Activated CD4-positive, alpha-beta T cell treated with anti-CD3 and anti-CD28 coated beads for 36 hours (primary cell): ENCODE measurements at places on chromosomes 2 and 18. TPM values are rescaled to one million over a fixed set of nuclear protein-coding genes. Genes with fewer than 3 reads are reported as not detected.

SCYGR4 gene
- not detected for total RNA-seq

MRPS5 gene
- total RNA-seq = 90.7 TPM

RAB6C gene
- total RNA-seq = not detected

SMC6 gene
- 25.4 TPM for total RNA-seq

HNMT gene
- total RNA-seq = not detected

PIGN gene
- total RNA-seq = 29.4 TPM

- no peak overlapping the region for H3K4me3 ChIP-seq
- no peaks in the 10 kb centered on the region for H3K36me3 ChIP-seq
- no peak for DNase-seq
- no peaks in the 10 kb centered on the region for H3K27me3 ChIP-seq
These were observed 43.1 kb downstream of the CPO start for GRCh38 chr2:206982360-206982955.

- peaks cover 57% of the 10 kb centered on the region for H3K36me3 ChIP-seq
- H3K27ac ChIP-seq = peak overlapping the region; percentile 3
- no peaks in the 10 kb centered on the region for H3K27me3 ChIP-seq
- no peak for DNase-seq
These were observed 49.5 kb upstream of the CD226 start for GRCh38 chr18:69996951-69997798.

GRCh38 chr2:217261452-217261851 is 401.6 kb upstream of the TNP1 start:
- no peaks in the 10 kb centered on the region for H3K4me1 ChIP-seq
- H3K27ac ChIP-seq = no peak overlapping the region
- peaks cover 6% of the 10 kb centered on the region for H3K27me3 ChIP-seq
- H3K4me3 ChIP-seq = no peak overlapping the region

DNA sequence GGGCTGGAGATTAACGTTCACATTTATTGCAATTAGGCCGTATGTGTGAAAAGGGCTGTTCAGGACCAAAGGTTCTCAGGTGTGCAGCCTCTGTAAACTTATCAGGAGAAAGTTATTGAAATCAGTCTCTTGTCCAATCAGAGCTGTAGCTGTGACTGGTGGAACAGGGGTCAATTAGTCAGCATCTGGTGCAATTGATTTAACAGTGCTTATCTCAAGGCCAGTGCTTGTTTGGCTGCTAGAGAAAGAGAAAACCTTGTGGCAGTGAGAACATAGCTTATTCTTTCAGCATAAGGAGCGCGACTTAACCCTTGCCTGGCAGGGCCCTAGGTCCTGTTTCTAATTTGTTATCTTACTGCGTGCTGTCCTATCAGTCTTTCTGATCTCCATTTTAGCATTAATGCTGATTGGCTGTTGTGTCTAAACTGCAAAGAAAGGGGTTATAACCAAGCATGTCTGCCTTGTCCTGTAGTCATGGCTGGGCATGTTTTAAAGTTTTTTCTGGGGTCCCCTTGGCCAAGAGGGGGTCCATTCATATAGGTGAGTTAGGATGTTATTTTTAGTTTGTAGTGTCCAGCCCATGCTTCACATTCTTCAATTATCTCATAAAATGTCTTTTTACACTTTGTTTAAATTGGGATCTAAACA is 66.4 kb downstream of the CYB5A start:
- H3K27me3 ChIP-seq = no peaks in the 10 kb centered on the region
- DNase-seq = no peak
- no peaks in the 10 kb centered on the region for H3K36me3 ChIP-seq
- no peaks in the 10 kb centered on the region for H3K4me1 ChIP-seq
- no peak overlapping the region for H3K4me3 ChIP-seq
- H3K27ac ChIP-seq = no peak overlapping the region

- peaks cover 15% of the 10 kb centered on the region for H3K4me1 ChIP-seq
- no peaks in the 10 kb centered on the region for H3K36me3 ChIP-seq
- no peak overlapping the region for H3K4me3 ChIP-seq
- DNase-seq = no peak
These were observed 27.2 kb downstream of the TMEM177 start for GRCh38 chr2:119706221-119706620.

- no peak overlapping the region for H3K4me3 ChIP-seq
- no peak for DNase-seq
- H3K4me1 ChIP-seq = peaks cover 15% of the 10 kb centered on the region
- H3K36me3 ChIP-seq = no peaks in the 10 kb centered on the region
These were observed 69.7 kb upstream of the FOSL2 start for GRCh38 chr2:28322981-28323396.

- no peak overlapping the region for H3K4me3 ChIP-seq
- H3K36me3 ChIP-seq = peaks cover 5% of the 10 kb centered on the region
- peak overlapping the region; percentile 34 for H3K27ac ChIP-seq
- DNase-seq = peak; percentile 75
- no peaks in the 10 kb centered on the region for H3K27me3 ChIP-seq
These were observed 4.0 kb upstream of the MREG start for GRCh38 chr2:216017365-216017764.

- no peak overlapping the region for H3K27ac ChIP-seq
- no peaks in the 10 kb centered on the region for H3K36me3 ChIP-seq
- peaks cover 4% of the 10 kb centered on the region for H3K27me3 ChIP-seq
- no peak overlapping the region for H3K4me3 ChIP-seq
These were observed 66.1 kb upstream of the NXPH2 start for GRCh38 chr2:138846216-138846821.

GRCh38 chr2:23584054-23584745 is 199.2 kb downstream of the KLHL29 start:
- H3K36me3 ChIP-seq = no peaks in the 10 kb centered on the region
- H3K27ac ChIP-seq = no peak overlapping the region
- H3K27me3 ChIP-seq = no peaks in the 10 kb centered on the region
- no peaks in the 10 kb centered on the region for H3K4me1 ChIP-seq
- DNase-seq = no peak
- H3K4me3 ChIP-seq = no peak overlapping the region

DNA sequence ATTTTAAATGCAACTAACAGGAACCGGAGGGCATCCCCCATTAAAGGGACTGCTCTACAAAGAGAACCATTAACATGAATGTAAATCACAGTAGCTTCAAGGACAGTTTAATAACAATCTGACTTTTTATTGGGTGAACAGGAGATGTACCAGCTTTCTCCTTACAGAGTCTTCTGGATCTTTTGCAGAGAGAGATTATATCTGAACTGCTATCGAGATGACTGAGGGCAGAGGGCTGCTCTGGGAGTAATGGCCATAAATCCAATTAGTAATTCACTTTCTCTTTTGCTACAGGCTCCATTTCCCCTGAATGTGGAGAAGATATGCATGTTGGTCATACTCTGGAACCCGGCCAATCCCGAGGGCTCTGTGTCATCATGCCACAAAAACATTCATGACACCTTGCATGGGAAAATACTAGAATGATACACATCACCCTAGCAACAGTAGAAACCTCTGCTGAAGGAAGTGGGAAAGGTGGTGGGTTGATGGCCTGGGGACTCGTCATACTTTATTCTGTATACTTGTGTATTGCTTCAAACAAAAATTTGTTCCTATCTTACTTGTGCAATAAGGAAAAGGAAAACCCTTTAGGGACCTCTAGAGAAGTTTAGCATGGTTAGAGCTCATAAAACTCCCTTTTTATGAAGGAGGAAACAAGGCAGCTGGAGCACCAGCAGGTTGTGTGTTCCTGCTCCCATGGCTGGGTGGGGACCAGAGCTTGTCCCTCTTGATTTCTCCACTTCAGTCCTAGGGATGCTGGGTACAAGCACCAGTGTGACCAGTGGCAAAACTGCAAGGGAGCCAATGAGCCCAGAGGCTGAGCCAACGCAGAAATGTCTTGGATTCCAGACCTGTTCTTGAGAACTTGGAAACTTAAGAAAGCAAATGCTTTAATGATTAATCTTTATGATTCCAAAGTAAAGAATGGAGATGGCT is 26.0 kb downstream of the CTAGE1 start:
- peak; percentile 33 for DNase-seq
- no peaks in the 10 kb centered on the region for H3K27me3 ChIP-seq
- H3K4me1 ChIP-seq = no peaks in the 10 kb centered on the region

DNA sequence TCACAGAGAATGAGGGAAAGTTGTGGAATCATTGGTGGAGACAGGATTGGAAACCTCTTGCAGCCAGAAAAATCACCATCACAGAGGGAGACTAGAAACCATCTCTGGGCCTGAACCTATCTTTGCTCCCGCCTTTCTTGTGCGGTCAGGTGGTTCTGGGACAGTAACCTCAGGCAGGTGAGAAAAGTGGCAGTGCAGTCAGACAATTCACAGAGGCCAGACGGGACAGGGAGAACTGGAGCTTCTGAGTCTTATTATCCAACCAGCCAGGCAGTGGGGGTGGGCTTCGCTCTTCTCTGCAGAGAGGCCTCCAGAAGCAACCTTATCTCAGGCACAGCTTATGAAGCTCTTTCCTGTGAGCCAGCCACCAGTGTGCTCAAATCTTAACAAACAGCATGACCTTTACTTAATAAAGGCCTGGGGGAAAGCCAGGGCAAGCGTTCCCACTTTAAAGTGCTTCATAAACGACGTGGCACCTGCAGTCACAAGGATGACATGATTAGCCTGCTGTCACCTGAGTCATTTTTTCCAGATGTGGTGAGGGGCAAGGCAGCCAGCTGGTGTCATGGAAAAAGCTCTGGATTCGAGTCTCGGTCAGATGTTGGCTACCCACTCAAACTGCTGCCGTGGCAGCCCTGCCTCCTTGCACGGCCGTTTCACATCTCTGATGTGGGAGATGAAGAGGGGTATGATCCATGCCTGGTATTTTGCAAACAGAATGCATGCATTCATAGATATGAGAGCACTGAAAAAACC is 109.7 kb downstream of the B3GNT2 start:
- H3K27ac ChIP-seq = peak overlapping the region; percentile 91
- no peaks in the 10 kb centered on the region for H3K27me3 ChIP-seq
- DNase-seq = peak; percentile 88

DNA sequence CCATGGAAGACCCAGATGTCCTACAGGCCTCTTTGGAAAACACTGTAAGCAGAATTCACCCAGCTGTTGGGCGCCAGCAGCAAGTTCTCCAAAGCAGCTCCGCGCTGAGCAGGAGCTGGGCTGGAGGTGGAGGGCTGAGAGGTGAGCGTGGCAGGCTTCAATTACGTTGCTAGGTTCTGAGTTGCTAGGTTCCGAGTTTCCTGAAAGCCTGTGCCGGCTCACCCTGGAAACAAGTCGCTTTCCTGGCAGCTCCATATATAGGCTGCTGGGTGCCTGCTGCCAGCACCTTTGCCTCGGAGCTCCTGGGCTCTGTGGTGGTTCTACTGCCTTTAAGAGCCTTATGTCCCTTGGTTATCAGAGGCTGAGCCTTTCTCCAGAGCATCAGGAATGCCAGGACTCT is 14.4 kb upstream of the EGR4 start:
- DNase-seq = no peak
- no peaks in the 10 kb centered on the region for H3K4me1 ChIP-seq
- no peak overlapping the region for H3K27ac ChIP-seq
- peaks cover 23% of the 10 kb centered on the region for H3K27me3 ChIP-seq
- H3K36me3 ChIP-seq = no peaks in the 10 kb centered on the region

DNA sequence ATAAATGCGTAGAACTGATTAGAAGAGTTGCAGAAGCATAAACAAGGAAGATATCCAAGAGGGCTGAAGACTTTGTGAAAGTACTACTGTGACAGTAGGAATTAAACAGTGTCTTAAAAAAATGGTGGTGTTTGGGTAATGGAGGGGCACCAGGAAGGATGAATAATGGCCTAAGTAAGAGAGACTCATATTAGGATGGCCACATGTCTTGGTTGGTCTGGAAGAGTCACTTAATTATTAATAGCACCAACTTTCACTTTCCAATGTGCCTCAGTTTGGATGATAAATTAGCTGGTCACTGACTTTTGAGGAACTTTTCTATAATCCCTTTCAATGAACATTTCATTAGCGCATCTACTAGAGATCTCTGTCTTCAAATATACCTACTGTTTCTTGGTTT is 372.2 kb downstream of the NYAP2 start:
- no peak for DNase-seq
- no peak overlapping the region for H3K4me3 ChIP-seq
- H3K4me1 ChIP-seq = no peaks in the 10 kb centered on the region
- H3K27ac ChIP-seq = no peak overlapping the region

DNA sequence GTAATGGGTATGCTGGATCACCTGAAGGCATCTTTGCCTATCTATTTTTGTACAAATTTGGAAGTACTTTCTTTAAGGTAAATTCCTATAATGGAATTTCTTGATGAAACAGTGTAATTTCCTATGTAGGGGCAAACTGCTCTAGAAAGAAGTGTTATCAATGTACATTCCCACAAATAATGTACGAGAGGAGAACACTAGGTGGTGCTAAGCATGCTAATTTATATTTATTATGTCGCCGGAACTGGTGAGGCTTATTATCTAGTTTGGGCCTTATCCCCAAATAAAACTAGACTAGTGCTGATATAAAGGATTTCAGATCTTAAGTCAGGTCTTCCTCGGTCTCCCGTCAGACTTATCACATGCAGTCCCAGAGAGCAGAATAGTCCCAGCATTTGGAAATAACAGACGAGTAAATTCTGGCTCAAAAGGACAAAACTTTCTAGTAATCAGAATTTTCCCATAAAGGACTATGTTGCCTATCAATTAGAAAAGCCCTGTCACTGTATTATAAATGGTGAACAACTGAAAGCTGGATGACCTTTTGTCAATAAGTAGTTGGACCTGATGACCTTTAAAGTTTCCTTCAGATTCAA is 86.9 kb upstream of the RBBP8 start:
- DNase-seq = no peak
- no peak overlapping the region for H3K27ac ChIP-seq
- no peaks in the 10 kb centered on the region for H3K36me3 ChIP-seq
- no peak overlapping the region for H3K4me3 ChIP-seq
- peaks cover 4% of the 10 kb centered on the region for H3K4me1 ChIP-seq
- H3K27me3 ChIP-seq = no peaks in the 10 kb centered on the region

- H3K27ac ChIP-seq = no peak overlapping the region
- H3K27me3 ChIP-seq = no peaks in the 10 kb centered on the region
- no peak for DNase-seq
- H3K36me3 ChIP-seq = peaks cover 11% of the 10 kb centered on the region
These were observed 13.4 kb upstream of the GLS start for GRCh38 chr2:190867212-190867611.

GRCh38 chr18:68735483-68736343 is 20.8 kb upstream of the TMX3 start:
- H3K4me3 ChIP-seq = no peak overlapping the region
- no peak overlapping the region for H3K27ac ChIP-seq
- H3K4me1 ChIP-seq = no peaks in the 10 kb centered on the region
- H3K27me3 ChIP-seq = no peaks in the 10 kb centered on the region

- no peak overlapping the region for H3K4me3 ChIP-seq
- H3K27ac ChIP-seq = no peak overlapping the region
- no peaks in the 10 kb centered on the region for H3K36me3 ChIP-seq
- peaks cover 3% of the 10 kb centered on the region for H3K4me1 ChIP-seq
- DNase-seq = no peak
- H3K27me3 ChIP-seq = no peaks in the 10 kb centered on the region
These were observed 80.8 kb upstream of the PPP1CB start for GRCh38 chr2:28670856-28671255.

GRCh38 chr18:25686960-25687500 is 335.1 kb upstream of the ZNF521 start:
- peaks cover 6% of the 10 kb centered on the region for H3K27me3 ChIP-seq
- H3K36me3 ChIP-seq = no peaks in the 10 kb centered on the region
- H3K4me3 ChIP-seq = no peak overlapping the region
- no peak overlapping the region for H3K27ac ChIP-seq
- DNase-seq = no peak

GRCh38 chr2:106970471-106971261 is 84.7 kb upstream of the ST6GAL2 start:
- no peak for DNase-seq
- no peaks in the 10 kb centered on the region for H3K36me3 ChIP-seq
- H3K27ac ChIP-seq = no peak overlapping the region
- no peaks in the 10 kb centered on the region for H3K4me1 ChIP-seq
- peaks cover 2% of the 10 kb centered on the region for H3K27me3 ChIP-seq
